T-helper 17 cell (primary cell): ENCODE measurements at places on chromosomes 1 and 21. TPM values are rescaled to one million over a fixed set of nuclear protein-coding genes. Genes with fewer than 3 reads are reported as not detected.
A peak's percentile ranks its signal among the peaks of the same experiment; 100 is the strongest.

Gene ITGB2
- 248 TPM for total RNA-seq

DNA sequence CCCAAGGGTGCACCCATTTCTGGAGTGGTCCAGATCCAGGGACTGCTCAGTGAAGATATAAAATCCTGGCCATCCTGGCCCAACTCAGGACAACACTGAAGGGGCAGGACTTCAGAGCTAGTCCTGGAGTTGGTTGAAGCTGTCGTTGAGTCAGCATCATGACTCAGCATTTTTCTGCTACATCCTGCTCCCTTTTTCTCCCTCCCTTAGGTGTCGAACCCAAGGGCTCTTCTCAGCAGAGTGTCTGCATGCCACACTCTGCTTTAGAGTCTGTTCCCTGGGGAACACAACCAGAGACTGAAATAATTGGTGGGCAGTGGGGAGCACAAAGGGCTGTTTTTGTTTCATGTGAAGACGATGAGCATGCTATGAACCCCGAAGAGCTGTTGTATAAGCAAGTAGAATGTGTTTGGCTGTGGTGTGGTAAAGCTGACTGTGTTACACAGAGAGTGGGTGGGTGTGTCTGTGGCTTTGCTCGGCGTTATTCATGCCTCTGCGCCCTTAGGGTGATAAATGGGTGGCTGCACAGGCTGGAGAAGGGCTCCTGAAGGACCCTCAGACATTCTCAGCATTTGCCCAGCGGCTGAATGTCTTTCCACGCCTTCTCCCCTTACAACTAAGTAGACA, 167.2 kb downstream of the CYYR1 start:
- DNase-seq = no peak

Gene PLEKHN1
- total RNA-seq = 3.4 TPM

- no peak for DNase-seq
Measured at GRCh38 chr1:199954699-199955098, 72.8 kb upstream of the NR5A2 start.

DNA sequence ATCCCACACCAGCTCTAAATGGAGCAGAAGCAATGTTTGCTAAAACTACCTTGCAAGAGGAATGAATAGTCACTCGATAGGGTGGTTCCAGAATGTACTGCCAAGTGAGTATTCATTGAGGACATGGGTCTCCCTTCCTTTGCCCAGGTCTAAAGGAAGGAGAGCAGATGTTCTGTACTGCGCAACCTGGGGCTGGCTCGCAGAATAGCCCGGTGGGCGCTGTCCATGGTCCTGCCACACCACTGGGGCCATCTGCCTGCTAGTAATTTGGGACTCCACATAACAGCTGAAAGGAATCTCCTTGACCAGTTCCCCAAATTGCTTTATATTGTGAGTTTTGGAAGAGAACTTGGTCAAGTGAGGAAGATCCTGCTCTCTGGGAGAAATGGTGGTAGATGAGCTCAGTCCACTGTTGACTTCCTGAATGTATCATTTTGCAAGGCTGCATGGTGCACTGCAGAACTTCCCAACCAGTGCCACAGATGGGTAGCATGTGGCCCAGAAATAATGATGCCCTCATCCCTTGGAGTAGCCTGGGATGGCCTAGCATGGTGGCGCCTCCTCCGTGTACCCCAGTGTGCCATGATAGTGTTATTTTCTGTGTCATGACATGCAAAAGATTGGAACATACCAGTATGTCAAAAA, 5.7 kb downstream of the SLC6A17 start:
- no peak for DNase-seq

Gene STYXL2
- not detected for total RNA-seq

Gene LIN28A
- total RNA-seq = not detected

GRCh38 chr1:212689196-212689725, 10.4 kb downstream of the BATF3 start:
- DNase-seq = no peak

GRCh38 chr21:41980561-41980960, 26.7 kb upstream of the C2CD2 start:
- DNase-seq = no peak

Gene AMY1A
- total RNA-seq = not detected

Gene IL19
- not detected for total RNA-seq

Gene UBL4B
- not detected for total RNA-seq

DNA sequence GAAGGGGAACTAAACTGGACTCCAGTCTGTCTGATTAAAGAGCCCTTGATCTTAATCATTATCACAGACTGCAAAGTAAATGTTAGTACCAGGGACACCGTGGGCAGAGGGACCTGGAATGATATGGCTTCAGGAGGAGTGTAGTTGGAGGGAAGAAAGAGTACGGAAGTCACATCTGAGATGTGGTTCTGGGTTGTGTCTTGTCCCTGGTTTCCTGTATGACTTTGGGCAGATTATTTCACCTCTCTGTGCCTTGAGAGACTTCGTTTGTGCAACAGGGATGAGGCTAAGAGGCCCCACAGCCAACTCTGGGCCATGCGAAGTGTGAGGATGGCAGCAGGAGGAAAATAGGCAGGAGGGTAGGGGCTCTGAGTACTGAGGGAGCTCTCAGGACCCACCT, 76.1 kb upstream of the SLC2A1 start:
- DNase-seq = no peak

DNA sequence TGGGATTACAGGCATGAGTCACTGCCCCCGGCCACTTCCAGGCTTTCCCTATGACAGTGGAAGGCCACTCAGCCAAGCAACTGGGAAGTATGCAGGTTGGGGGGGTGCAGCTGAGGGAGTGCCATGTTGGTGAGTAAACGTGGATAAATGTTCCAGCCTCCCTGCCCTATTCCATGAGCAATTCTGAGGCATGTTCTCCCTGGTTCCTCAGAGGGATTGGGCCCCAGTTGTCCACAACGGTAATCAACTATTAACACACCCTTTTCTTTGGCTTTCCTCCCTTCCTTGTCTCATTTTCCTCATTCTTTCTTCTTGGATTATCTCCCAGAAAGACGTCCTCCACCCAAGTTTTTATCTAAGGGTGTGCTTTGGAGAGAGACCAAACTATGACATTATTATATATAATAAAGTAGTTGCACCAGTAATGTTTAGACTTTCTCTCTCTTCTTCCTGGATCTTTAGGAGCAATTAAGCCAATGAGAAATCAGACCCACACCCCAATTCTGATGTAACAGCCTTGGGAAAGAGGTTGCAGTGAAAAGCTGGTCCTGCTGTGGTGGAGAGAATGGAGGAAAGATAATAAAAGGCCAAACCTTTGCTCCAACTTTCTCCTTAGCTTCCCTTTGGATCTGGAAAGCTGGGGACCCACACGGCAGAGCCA, 6.8 kb upstream of the SLAMF9 start:
- DNase-seq = no peak

Gene TCEA3
- 12.3 TPM for total RNA-seq

- DNase-seq = no peak
Measured at GRCh38 chr1:228875741-228876140, 140.5 kb downstream of the RHOU start.

GRCh38 chr1:38064197-38064903, 17.8 kb upstream of the POU3F1 start:
- no peak for DNase-seq

Gene DCST1
- total RNA-seq = 0.23 TPM

Gene OR10Z1
- total RNA-seq = not detected

DNA sequence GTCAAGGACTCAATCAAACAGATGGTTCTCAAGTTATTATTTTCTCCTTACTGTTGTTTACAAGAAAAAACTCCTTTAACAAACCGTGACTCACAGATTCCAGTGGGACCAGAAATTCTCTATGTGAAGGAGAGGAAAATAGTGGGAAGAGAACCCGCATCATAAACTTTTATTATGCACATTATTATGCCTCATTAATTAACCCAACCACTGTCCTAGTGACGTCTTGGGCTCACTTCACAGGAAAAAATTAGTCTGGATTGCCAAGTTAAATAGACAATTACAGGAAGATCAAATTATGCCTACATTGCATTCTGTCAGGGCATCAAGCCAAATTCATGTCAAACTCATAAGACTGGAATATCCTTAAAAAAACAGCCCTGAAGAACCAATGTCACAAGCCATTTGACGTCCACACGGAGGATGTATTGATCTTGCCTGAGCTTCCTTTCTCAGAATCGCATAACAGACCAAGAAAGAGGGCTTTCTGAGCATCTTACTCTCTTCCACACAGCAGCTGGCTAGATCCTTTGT, 347.8 kb downstream of the DUSP10 start:
- no peak for DNase-seq

DNA sequence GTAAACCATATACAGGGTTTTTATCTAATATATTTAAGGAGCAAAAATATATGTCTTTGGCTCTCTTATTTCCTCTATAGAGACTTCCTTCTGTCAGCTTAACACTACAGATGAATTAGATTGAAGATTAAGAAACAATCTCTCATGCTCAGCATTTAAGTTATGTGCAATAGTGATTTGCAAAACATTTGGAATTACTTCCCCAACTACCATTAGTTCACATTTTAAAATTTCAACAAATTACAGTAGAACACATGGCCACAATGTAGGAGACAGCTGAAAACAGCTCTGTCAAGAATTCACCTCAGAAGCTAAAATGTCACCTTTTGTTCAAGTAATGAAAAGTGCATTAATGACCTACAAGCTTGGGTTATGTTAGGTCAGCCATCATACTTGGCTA, 177.9 kb downstream of the EIF4G3 start:
- DNase-seq = no peak

Gene KRTAP11-1
- not detected for total RNA-seq

Gene CFAP74
- not detected for total RNA-seq

Gene PTPRU
- total RNA-seq = not detected

DNA sequence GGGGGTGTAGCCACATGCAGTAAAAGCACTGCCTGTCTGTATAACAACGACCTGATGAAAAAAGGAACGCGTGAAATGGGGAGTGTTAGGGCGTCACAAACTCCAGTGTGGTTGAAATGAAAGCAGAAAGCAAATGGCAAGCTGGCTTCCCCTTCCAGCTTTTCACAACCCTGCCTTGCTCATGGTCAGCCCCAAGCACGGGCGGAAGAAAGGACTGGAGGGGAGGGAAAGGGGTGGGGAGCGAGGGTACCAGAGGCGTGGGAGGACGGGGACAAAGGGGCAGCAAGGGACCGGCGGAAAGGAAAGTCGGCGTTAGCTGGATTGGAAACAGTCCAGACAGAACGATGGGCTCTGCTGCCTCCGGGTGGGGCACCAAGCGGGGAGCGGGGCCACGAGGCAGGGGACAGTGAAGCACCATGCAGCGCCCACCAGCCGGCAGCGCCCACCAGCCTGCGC, 9.6 kb downstream of the VPS26C start:
- no peak for DNase-seq

Gene TNFSF4
- total RNA-seq = 16.0 TPM

- DNase-seq = no peak
Measured at GRCh38 chr1:115648717-115649691, 7.2 kb downstream of the VANGL1 start.

Gene UTP11
- total RNA-seq = 8.7 TPM

GRCh38 chr1:13587256-13588030, 3.8 kb downstream of the PDPN start:
- DNase-seq = no peak

GRCh38 chr21:31592963-31593560, 66.4 kb upstream of the SOD1 start:
- no peak for DNase-seq

- no peak for DNase-seq
Measured at GRCh38 chr1:223244366-223245103, 101.5 kb upstream of the TLR5 start.

DNA sequence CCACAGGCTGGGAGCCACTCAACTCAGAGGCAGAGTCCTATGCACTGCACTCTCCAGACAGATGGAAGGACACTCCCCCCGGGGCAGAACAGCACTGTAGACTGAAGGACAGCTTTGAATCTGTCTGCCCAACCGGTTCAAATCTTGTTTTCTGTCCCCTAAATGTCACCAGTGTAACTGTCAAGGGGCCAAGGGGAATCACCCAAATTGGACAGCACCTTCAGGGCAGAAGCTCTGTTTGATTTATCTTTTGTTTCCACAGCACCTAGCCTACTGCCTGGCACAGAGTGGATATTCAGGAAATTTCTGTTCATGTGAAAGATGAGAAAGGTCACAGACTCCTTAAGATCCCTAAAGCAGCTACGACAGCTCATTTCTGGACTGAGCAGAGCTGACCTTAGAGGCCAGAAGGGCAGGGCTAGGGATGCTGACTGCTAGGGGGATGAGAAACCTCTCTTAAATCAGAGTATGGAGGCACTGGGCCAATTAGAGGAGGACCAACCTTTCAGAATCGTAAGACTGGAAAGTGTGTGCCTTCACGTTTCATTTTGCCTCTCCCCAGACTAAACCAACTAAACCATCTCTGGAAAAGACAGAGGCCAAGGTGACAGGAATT, 41.0 kb downstream of the ITPKB start:
- no peak for DNase-seq

Gene PAQR6
- 3.1 TPM for total RNA-seq

DNA sequence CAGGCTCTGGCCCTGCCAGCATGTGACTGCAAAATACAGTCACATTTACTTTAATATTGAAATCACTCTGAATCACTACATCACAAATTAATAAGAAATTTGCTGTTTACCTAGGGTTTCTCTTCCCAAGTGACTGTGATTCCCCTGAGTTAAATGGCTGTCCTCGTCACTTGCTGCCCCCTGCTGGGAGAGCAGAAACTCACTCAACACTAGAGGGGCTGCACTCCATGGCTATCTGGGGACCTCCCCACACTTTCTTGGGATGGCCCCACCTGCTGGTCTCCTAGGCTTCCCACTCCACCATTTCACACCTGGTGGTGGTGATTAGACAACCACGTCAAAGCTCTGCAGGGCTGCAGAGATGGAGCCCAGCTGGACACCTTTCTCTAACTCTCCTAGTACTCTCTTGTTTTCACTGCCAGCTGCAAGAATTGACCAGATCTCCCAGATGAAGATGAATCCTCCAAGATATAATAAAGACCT, 63.4 kb downstream of the CD2 start:
- peak; percentile 63 for DNase-seq

GRCh38 chr1:27143401-27143800, 11.5 kb downstream of the SLC9A1 start:
- no peak for DNase-seq

- DNase-seq = no peak
Measured at GRCh38 chr1:174036798-174037197, 14.6 kb upstream of the RC3H1 start.

DNA sequence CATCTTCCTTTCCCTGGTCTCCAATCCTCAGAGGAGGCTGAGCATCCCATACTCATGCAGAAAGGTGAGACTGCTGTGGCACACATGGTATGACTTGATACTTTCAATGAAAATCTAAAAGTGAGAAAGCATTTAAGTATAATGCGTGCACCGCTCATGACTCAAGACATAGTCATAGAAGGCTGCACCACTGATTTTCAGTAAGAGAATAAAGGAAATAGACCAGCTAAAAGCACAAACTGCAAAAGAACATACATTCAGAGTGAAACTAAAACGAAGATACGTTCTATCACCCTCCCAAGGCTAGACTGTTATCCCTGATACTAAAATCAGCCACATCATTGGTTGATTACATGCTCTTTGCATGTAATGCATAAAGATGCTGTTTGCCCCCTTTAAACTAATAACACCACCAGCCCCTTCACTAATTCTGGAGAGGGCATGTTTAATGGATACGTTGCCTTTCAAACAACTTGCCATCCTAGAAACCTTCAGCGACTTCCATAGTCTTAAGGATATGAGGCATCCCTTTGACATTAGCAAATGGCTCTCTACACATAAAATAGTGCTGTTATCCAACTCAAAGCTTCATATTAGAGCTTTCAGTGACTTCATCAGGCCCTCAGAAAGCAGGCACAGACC, 2.1 kb downstream of the PLD5 start:
- no peak for DNase-seq

Gene GNAT2
- not detected for total RNA-seq
